Stimulated activated CD8-positive, alpha-beta memory T cell treated with anti-CD3 and anti-CD28 coated beads, Interleukin-7, amount 100 ng/mL, for 48 hours (primary cell): ENCODE measurements at places on chromosomes 6 and 20.
A peak's percentile ranks its signal among the peaks of the same experiment; 100 is the strongest.

- no peak for DNase-seq
Measured at GRCh38 chr6:71134929-71135642, 153.5 kb upstream of the OGFRL1 start.

DNA sequence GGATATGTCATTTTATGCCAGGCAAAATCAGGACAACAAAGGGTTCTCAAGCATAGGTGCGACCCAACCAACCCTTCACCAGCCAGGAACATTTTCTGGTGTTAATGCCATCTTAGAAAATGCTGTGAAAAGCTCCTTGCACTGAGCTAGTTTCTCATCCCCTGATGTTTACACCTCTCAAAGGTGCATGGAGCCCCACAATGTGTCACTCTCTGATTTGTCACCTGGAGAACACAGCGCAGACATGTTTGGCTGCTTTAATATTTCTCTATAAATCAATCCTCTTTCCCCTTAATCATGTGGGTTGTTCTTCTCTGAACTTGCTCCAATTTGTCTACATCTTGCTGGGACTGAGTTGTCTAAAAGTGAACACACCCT, 244.3 kb downstream of the TSHZ2 start:
- DNase-seq: no peak

DNA sequence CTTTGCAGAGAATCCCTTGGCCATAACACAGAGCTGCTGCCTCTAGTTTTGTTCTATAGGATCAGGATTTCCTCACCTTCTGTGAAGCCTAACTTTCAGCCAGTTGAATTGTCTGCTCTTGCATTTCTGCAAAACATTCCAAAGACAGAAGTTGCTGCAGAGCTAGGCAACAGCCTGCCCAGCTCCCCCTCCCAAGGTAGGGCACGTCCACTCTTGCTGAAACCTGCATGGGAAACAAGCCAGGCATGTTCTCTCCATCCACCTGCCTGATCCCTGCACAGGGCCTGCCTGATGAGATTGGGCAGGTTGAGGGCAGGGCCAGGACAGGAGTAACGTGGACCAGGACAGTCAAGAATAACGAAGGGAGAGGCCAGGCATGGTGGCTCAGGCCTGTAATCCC, 58.9 kb upstream of the NAA20 start:
- DNase-seq: no peak

DNA sequence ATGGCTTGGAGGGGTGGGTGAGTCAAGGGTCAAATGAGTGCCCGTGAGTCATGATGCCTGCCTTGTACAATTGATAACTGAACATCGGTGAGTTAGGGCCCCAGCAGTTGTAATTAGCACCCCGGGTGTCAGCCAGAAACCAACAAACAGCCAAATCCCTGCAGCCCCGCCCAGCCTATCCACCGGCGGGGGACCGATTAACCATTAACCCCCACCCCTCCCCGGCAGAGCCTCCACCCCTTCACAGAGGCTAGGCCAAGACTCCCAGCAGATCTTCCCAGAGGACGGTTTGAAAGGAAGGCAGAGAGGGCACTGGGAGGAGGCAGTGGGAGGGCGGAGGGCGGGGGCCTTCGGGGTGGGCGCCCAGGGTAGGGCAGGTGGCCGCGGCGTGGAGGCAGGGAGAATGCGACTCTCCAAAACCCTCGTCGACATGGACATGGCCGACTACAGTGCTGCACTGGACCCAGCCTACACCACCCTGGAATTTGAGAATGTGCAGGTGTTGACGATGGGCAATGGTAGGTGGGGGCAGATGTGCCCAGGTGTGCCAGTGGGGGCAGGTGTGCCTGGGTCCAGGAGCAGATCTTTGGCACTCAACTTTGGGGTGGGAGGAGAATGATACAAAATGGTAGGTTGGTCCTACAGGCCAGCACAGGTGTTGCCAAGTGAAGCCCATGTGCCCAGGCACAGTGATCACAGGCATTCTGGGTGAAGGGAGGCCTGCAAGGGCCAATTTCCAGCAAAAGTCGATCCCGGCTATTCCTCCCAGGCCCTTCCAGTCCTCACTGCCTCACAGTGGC, 45.7 kb downstream of the HNF4A start:
- no peak for DNase-seq

- no peak for DNase-seq
Measured at GRCh38 chr20:62665153-62665754, 23.0 kb downstream of the SLCO4A1 start.

GRCh38 chr20:64139199-64140060, 24.8 kb upstream of the MYT1 start:
- no peak for DNase-seq

DNA sequence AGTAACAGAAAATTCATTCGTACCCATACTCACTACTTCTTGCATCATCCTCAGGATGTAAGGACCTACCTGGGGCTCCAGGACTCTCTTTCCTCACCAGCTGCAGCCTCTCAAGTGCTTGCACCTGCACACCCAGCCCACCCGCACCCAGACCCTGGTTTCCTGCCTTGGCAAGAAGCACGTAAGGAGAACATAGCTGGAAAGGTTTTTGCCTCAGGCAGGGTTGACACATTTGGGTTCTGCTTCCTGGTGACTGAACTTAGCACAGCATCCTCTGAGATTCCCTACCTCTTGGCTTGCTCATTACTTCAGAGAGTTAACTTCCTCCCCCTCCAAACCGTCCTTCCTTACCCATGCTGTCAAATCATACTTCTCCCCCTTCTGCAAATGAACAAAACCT, 556.9 kb downstream of the CD83 start:
- DNase-seq: no peak

DNA sequence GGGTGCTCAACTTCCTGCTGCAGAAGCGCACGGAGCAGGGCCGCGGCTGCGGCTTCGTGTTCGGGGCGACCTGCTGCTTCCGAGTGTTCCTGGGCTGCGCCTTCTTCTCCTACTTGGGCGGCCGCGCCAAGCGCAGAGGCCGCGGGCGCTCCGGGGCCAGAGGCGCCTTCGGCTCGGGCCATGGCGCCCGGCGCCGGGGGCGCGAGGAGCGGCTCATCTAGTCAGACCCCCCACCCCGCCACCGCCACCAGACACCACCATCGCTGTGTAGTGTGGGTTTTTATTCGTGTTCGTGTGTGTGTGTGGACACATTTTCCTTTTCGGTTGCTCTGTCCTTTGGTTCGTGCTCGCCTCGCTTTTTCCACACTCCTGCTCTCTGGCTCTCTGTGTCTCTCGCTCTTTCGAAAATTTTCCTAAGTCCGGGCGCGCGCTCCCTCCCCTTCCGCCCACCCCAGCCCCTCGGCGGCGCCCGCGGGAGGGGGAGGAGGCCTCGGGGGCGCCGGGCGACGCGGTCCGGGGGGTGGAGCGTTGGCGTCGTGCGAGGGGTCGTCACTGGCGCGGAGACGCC, 38.1 kb downstream of the GNAS start:
- DNase-seq: peak; percentile 50

DNA sequence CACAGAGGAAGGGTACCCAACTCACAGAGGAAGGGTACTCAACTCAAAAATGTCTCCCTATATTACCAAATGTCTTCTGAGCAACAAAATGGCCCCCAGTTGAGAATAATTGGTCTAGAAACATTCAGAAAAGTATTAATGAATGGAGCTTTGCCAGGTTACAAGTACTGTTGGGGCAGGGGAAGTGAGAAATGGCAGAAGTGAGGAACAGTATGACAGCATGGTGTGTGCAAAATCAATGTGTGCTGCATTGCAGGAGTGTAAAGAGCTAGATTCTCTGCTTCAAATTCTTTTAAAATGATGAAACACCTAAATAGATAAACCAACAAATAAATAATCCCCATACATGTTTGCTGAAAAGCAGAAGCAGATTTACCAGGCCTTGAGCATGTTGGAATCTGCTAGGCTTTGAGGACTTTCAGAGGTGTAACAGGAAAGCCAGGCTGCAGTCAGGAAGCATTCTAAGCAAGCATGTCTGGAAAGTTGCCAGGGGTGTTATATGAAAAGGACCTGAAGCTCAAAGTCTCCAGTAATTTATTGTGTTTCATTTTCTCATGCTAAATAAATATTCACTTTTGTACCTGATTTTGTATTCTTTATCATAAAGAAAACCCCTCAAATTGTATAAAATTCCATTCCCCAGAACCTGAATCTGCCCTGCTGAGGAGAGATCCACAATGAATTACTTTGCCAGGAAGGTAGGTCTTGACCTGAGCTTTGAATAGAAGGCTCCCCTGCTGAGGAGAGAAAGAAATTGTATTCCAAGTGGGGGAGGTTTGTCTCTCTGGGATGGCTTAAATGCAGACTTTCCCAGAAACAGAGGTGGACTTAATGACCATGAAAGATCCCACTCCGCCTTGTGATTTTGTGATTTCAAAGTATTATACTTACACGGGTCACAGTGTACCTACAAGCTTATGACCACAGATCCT, 265.0 kb upstream of the MARCKS start:
- no peak for DNase-seq

- no peak for DNase-seq
Measured at GRCh38 chr20:33437141-33437911, 6.2 kb downstream of the SNTA1 start.
